Naive thymus-derived CD8-positive, alpha-beta T cell (primary cell): ENCODE measurements at places on chromosomes 16 and 17. TPM values are rescaled to one million over a fixed set of nuclear protein-coding genes. Genes with fewer than 3 reads are reported as not detected.

The UBB gene
- 724 TPM for total RNA-seq

The GPRC5C gene
- not detected for total RNA-seq

The KCNAB3 gene
- 16.1 TPM for total RNA-seq

The SKAP1 gene
- total RNA-seq: 74.6 TPM

The FHOD1 gene
- 34.5 TPM for total RNA-seq

The HES7 gene
- total RNA-seq: 0.30 TPM

The ACSM2A gene
- total RNA-seq: not detected

The YBX2 gene
- 0.66 TPM for total RNA-seq
